Activated T-helper 1 cell treated with anti-CD3 and anti-CD28 coated beads, Interleukin-12 subunit alpha, Interleukin-12 subunit beta, Interleukin-2, Interleukin-4 antibody, amounts not matched to agents 30 ng/mL and 10 ng/mL and 1 ng/mL, durations not matched to agents 14 hours and 24 hours and 36 hours (primary cell): ENCODE measurements at places on chromosomes 12 and 14. TPM values are rescaled to one million over a fixed set of nuclear protein-coding genes. Genes with fewer than 3 reads are reported as not detected.

Gene SYCP3
- total RNA-seq = 0.44 TPM in 2 replicates

Gene CHPT1
- 13.1 and 13.3 TPM in 2 replicates for total RNA-seq

Gene SLC4A8
- 2.4 and 2.6 TPM in 2 replicates for total RNA-seq

Gene OAS2
- total RNA-seq = 113 and 119 TPM in 2 replicates

Gene NGB
- not detected in 2 replicates for total RNA-seq

Gene ANKRD33
- total RNA-seq = not detected in 2 replicates

Gene LYZ
- not detected in 2 replicates for total RNA-seq

Gene FAM186B
- 0.29 and 0.62 TPM in 2 replicates for total RNA-seq

Gene KRT82
- total RNA-seq = not detected in 2 replicates

Gene LIN7A
- 1.5 and 2.1 TPM in 2 replicates for total RNA-seq

Gene FGD4
- 0.03 and 0.51 TPM in 2 replicates for total RNA-seq

Gene HSP90B1
- 427 and 446 TPM in 2 replicates for total RNA-seq

Gene DAD1
- total RNA-seq = 228 and 229 TPM in 2 replicates

Gene DNAI7
- 0.23 TPM in 1 of 2 replicates, not detected in the other for total RNA-seq

Gene CCDC175
- total RNA-seq = not detected in 2 replicates

Gene AQP6
- not detected in 2 replicates for total RNA-seq

Gene TMTC2
- total RNA-seq = 2.6 and 3.0 TPM in 2 replicates

Gene IFNG
- 2,121 and 2,175 TPM in 2 replicates for total RNA-seq

Gene NANOG
- not detected in 2 replicates for total RNA-seq

Gene FLVCR2
- total RNA-seq = 2.5 and 2.9 TPM in 2 replicates
